Midbrain (tissue), 1 donor: ENCODE measurements at places on chromosomes 11 and 22.

- no peak for DNase-seq
These were observed 153.9 kb downstream of the NAV2 start for GRCh38 chr11:19866521-19866920.

- DNase-seq, result peak; percentile 64
These were observed 224.0 kb upstream of the NARS2 start for GRCh38 chr11:78798663-78799062.

DNA sequence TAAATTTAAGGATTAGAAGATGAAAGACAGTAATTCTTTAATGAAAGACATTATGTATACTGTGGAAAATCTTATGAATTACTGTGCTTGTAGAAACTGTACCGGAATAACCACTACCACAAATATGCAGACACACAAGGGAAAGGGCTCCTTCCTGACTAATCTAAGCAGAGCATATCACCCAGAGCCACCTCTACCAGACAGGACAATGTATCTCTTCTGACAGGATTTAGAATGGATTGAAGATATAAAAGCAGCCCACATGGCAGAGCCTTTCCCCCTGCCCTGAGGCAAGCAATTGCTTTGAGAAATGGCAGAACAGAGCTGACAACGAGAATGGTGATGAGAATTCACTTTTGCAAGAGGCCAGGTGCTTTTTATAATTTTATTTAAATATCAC, 144.1 kb downstream of the NOX4 start:
- DNase-seq, result no peak

- DNase-seq, result no peak
These were observed 35.6 kb downstream of the PC start for GRCh38 chr11:66922551-66922950.

DNA sequence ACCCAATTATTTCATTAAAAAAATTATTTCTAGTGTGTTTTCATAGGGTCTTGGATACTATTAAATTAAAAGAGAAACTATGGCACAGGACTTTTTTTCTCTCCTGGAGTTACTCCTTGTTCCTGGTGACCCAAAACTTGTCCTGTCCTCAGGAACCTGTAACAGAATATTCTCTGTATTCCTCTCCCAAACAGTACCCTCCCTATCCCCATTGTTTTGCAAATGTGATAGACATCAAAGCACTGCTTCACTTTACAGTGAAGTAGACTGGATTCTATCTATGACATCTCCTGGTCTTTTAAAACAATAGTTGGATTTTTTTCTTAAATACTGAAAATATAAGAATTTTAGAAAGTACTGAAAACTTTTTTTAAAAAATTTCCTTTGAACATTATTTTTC, 37.2 kb downstream of the FAR1 start:
- DNase-seq, result no peak

DNA sequence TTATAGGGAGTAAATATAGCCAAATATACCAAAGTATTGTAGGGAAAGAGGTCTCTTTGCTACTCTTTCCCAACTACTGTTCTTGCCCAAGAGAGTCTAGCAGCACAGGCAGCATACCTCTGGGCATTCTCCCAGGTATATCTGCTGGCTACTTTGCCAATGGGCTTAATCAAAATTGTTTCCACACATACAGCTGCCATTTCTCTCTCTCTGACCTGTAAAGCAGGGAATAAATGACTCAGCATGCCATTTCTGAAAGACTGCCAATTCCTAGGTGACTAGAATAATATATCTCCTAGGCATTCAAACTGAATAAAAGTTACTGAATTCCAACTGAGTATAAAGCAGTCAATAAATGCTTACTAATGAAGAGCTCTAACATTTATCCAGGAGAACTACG, 44.6 kb downstream of the RDX start:
- DNase-seq, result no peak

- DNase-seq, result no peak
These were observed 84.3 kb upstream of the SHISAL1 start for GRCh38 chr22:44396727-44397722.

DNA sequence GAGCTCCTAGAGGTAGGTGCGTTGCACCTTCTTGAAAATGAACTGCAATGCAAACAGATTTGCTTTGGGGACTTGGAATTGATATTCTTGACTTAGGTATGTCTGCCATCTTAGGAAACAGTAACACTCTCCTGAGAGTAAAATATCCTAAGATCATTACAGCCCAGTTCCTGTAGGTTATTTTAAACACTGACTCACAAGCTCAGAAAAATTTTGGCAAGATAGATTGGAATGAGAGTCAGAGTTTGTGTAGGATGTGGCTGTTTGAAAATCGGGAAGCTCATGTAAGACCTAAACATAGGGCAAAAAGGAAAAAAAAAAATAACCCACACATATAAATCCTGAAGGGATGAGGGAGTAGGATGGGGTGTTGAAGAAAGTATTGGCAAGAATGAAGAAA, 377.0 kb upstream of the LRRC4C start:
- no peak for DNase-seq

GRCh38 chr11:23212807-23213206, 352.5 kb upstream of the CCDC179 start:
- DNase-seq, result no peak

GRCh38 chr11:10544491-10545465, 3.8 kb upstream of the RNF141 start:
- DNase-seq, result no peak

DNA sequence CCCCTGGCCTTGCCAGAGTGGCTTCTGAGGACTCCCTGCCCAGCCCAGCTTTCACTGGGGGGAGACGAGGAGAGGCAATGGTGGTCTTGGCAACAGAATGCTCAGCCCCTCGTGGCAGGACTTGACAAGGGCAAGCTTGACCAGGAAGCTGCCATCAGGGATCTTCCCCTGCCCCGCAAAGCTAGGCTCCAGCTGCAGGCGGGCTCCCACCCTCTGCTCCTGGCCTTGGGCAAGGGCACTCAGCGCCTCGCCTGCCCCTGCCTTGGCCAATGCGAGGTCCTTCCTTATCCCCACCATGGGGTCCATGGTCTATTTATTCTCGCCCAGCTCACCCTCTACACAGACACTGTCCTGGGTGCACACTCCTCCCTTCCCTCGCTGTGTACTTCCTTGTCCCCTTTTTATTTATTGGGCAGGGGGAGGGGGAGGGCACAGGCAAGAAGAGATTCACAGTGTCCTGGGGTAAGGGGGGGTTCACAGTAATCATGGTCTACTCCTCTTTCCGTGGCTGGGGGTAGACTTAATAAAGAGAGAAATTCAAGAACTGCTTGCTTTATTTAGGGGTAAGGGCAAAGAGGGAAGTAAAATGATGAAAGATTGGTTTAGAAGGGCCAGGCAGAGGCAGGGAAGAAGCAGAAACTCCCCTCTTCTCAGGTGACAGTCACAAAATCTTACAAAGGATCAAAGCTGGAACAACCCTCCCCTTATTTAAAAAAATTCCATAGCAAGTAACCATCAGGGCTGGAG, 1.6 kb downstream of the GPHA2 start:
- DNase-seq, result no peak

DNA sequence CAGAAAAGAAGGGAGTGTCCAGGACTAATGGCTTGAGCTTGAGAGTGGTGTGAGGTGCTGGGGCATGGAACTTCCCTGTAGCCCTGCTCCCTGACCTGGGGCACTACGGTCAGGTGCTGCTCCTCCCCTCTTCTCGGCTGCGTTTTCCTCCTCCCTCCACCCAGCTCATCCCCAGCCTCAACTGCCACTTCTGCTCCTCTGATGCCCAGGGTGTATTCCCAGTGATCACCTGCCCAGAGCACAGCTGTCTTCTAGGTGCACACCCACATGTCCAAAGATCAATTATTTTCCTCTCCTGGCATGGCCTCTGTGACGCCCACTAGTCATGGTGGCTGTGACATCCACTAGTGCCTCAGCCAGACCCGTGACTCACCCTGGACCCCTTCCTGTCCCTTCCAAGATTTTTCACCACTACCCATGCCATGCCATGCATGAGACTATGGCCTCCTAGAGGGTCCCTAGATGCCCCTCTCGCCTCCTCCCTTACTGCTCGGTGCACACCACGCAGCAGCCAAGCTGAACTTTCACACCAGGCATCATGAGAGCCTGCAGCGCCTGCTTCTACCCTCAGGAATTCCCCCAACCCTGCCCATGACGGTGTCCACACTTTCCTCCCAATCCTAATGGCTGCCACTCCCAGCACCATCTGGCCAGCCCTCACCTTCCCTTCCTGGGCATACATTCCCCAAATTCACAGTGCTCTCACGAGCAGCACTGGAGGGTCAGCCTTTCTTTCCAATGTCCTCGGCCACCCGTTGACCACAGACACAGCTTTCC, 1.9 kb downstream of the P2RX6 start:
- DNase-seq, result no peak

DNA sequence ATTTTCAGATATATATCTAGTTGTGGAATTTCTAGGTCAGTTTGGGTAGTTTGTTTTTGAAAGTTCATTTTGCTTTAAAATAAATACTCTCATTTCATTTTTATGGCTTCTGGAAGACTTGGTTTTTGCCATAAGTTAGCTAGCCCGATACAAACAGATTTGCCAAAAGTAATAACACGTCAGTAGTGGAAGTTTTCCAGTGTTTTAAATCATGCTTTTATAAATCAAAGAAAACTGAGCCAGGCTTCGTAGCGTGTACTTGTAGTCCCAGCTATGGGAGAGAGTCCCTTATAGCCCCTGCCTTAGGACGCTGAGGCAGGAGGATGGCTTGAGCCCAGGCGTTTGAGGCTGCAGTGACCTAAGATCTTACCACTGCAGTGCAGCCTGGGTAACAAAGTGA, 21.7 kb upstream of the MICALL1 start:
- no peak for DNase-seq

GRCh38 chr22:20298110-20298802, 21.6 kb downstream of the DGCR6L start:
- no peak for DNase-seq

- no peak for DNase-seq
These were observed 55.9 kb upstream of the BARX2 start for GRCh38 chr11:129319751-129320150.

- no peak for DNase-seq
These were observed 200.3 kb downstream of the C11orf91 start for GRCh38 chr11:33500332-33500731.

DNA sequence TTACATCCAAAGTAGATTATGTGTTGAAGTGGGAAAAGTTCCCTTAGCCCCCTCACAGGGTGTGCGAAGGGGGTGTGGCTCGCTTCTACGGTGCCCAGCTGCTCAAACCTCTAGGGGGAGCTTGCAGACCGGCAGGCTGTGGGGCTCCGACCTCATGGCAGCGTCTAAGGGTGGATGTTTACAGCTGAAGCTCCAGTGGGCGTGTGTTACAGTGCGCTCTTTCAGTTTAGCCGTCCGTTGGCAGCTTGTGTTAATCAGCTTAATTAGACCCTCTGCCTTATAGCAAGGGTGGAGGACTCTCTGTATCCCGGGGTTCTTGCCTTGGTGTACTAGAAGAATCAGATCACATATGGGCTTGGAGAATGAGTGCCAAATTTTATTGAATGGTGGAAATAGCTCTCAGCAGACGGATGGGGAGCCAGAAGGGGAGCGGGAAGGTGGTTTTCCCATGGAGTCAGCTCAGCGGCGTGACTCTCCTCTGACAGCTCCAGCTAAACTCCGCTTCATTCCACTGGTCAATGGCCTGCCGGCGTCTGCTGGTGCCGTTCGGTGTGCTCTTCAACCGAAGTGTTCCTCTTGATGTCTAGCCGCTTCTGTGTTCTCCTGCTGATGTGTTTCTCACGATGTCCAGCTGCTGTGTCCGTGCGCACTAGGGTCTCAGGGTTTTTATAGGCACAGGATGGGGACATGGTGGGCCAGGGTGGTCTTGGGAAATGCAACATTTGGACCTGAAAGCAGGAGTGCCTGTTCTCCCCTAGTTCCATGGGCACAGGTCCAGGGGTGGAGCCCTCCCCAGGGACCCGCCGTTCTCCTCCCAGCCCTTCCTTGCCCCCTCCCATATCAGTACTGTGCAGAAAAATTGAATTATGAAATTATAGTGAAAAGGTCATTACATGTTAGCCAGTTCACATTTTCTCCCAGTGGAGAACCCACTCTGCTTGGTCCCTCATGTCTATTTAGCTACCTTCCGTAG, 28.6 kb upstream of the OR10G7 start:
- DNase-seq, result peak; percentile 48

- no peak for DNase-seq
These were observed 1.8 kb upstream of the GAL start for GRCh38 chr11:68682531-68682961.

- DNase-seq, result no peak
These were observed 11.4 kb downstream of the SLC16A8 start for GRCh38 chr22:38072322-38073149.

DNA sequence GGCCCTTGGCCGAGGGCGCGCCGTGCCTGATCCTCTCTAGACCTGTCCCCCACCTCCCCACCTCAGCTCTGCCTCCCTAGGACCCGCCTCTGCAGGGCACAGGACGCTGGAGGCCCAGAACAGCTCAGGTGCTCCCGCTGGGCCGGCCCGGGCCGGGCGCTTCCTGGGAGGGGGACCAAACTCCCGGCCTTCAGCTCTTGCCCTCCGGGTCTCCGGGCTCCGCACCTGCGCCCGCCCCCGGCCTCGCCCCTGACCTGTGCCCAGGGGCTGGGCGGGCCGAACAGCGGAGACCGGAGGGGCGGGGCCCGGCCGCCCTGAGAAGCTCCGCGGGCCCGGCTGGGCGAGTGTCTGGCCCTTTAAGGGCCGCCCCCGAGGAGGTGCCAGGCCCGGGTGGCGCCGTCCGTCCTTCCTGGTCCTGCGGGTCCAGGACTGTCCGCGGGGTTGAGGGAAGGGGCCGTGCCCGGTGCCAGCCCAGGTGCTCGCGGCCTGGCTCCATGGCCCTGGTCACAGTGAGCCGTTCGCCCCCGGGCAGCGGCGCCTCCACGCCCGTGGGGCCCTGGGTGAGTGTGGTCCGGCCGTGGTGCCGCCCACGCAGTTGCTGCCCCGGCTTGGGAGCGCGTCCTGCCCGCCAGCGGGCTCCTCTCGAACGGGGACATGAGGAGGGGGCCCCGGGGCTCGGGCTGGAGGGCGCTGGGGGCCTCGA, at the start of gene SSH3:
Gene SSH3 (plus strand): TSS at position 399 of the 703 bp plus-strand sequence. CDS start 96 bp downstream, at position 495.
- peak; percentile 70 for DNase-seq

GRCh38 chr22:49523374-49524008, 304.2 kb downstream of the BRD1 start:
- DNase-seq, result no peak

- DNase-seq, result no peak
These were observed 18.1 kb downstream of the POLA2 start for GRCh38 chr11:65279741-65280440.

DNA sequence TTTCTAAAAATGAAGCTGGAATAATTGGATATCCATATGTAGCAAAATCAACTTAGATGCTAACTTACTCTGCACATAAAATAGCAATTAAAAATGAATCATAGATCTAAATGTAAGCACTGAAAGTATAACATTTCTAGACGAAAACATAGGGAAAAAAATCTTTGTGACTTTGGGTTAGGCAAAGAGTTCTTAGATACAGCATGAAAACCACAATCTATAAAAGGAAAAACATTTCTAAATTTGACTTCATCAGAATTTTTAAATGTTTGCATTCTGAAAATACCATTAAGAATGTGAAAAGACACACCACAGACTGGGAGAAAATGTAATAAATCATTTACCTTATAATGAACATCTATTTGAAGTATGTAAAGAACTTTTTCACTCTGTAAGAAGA, 128.8 kb downstream of the APIP start:
- DNase-seq, result no peak

DNA sequence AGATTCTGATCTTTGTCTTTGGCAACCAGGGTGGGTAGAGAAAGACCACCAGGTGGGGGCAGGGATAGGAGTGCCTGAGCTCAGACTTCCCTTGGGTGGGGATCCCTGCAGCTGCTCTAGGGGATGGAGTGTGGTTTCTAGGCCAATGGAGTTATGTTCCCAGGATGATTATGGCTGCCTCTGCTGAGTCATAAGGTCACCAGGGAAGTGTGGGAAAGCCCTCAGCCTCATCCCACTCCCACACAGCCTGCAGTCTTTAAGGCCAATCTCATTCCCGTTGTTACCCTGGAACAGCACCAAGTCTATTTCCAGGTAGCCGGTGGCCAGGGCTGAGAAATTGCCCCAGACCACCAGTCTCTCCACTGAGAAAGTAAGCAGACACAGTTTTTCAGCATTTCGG, 2269.3 kb upstream of the RAG2 start:
- DNase-seq, result no peak
